GM23248 (cell line): ENCODE measurements at places on chromosomes 4 and X. TPM values are rescaled to one million over a fixed set of nuclear protein-coding genes. Genes with fewer than 3 reads are reported as not detected.

Gene PRKG2
- 4.6 and 7.3 TPM in 2 replicates for total RNA-seq

Gene APEX2
- 7.8 and 8.0 TPM in 2 replicates for total RNA-seq

Gene SULT1E1
- not detected in 2 replicates for total RNA-seq

Gene PLAC8
- not detected in 2 replicates for total RNA-seq

Gene CDKL2
- not detected in 2 replicates for total RNA-seq

Gene TRIM60
- not detected in 2 replicates for total RNA-seq

Gene P2RY8
- total RNA-seq = not detected in 2 replicates

Gene IBSP
- total RNA-seq = not detected in 2 replicates

Gene ARHGEF6
- total RNA-seq = 5.9 and 7.7 TPM in 2 replicates

Gene PABPC1L2B
- not detected in 2 replicates for total RNA-seq

- no peak for DNase-seq
- no peak overlapping the region for H3K4me3 ChIP-seq
- H3K4me1 ChIP-seq = no peaks in the 10 kb centered on the region
- H3K36me3 ChIP-seq = no peaks in the 10 kb centered on the region
These were observed 457.6 kb downstream of the KCTD8 start for GRCh38 chr4:43990963-43991362.

- no peaks in the 10 kb centered on the region for H3K36me3 ChIP-seq
- H3K4me3 ChIP-seq = no peak overlapping the region
These were observed 318.0 kb downstream of the FBXW7 start for GRCh38 chr4:152217896-152218295.

GRCh38 chr4:77798385-77798784, 20.8 kb downstream of the CNOT6L start:
- H3K27me3 ChIP-seq = no peaks in the 10 kb centered on the region
- no peak overlapping the region for H3K4me3 ChIP-seq
- H3K36me3 ChIP-seq = no peaks in the 10 kb centered on the region
- no peak overlapping the region for H3K27ac ChIP-seq
- peaks cover 18% of the 10 kb centered on the region for H3K4me1 ChIP-seq

DNA sequence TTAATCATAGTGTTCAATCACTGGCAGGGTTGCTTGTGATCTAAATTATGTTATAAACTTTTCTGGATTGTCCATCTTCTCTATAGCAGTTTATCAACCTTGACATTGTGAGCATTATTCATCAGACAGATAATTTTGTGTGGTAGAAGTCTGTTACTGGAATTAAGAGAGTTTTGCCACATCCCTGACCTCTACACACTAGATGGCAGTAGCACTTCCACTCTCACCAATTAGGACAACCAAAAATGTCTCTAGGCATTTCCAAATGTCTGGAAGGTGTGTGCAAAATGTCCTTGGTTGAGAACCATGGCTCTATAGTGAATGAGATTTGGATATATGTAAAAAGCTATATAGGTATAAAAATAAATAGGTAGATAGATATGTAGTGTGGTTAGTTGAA, 324.1 kb upstream of the FAM47C start:
- H3K27me3 ChIP-seq = no peaks in the 10 kb centered on the region
- no peaks in the 10 kb centered on the region for H3K4me1 ChIP-seq
- H3K36me3 ChIP-seq = no peaks in the 10 kb centered on the region
- no peak overlapping the region for H3K27ac ChIP-seq
- no peak overlapping the region for H3K4me3 ChIP-seq

DNA sequence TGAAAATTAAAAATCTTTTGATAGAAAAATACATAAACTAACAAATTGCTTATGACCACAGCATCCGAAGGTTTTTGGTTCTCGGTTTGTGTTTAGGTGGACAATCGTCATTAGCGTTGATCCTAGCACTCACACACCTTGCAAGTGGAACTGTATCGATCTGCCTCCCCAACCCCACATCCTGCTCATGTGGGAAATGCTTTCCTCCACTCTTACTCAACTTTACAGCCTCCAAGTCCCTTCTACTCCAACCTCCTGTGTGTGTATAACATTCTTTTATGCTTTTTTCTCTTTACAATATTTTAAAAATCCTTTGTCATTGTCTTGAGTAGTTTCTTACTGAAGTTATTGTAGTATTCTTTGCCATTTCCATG, 15.6 kb upstream of the TMEM131L start:
- H3K27ac ChIP-seq = no peak overlapping the region
- no peak for DNase-seq

- no peak for DNase-seq
- H3K36me3 ChIP-seq = no peaks in the 10 kb centered on the region
- no peaks in the 10 kb centered on the region for H3K27me3 ChIP-seq
- no peak overlapping the region for H3K27ac ChIP-seq
These were observed 41.1 kb upstream of the HS3ST1 start for GRCh38 chr4:11469650-11470437.

GRCh38 chr4:87087420-87087819, 133.0 kb downstream of the KLHL8 start:
- H3K27ac ChIP-seq = no peak overlapping the region
- H3K4me1 ChIP-seq = peaks cover 13% of the 10 kb centered on the region
- H3K4me3 ChIP-seq = no peak overlapping the region
- 0 out of 2 replicates have a peak, but pooled peaks cover 9% of the 10 kb centered on the region for H3K36me3 ChIP-seq
- H3K27me3 ChIP-seq = no peaks in the 10 kb centered on the region

- 0 out of 2 replicates have a peak, but pooled peaks cover 11% of the 10 kb centered on the region for H3K36me3 ChIP-seq
- no peak overlapping the region for H3K27ac ChIP-seq
- peak; percentile 7 for DNase-seq
- H3K4me1 ChIP-seq = peaks cover 18% of the 10 kb centered on the region
- H3K4me3 ChIP-seq = no peak overlapping the region
- H3K27me3 ChIP-seq = no peaks in the 10 kb centered on the region
These were observed 40.4 kb downstream of the CPEB2 start for GRCh38 chr4:15042529-15043167.

GRCh38 chr4:48065587-48066052, 49.0 kb downstream of the NIPAL1 start:
- no peaks in the 10 kb centered on the region for H3K36me3 ChIP-seq
- no peak overlapping the region for H3K4me3 ChIP-seq
- no peak overlapping the region for H3K27ac ChIP-seq
- no peaks in the 10 kb centered on the region for H3K4me1 ChIP-seq
- DNase-seq = no peak
- H3K27me3 ChIP-seq = no peaks in the 10 kb centered on the region

DNA sequence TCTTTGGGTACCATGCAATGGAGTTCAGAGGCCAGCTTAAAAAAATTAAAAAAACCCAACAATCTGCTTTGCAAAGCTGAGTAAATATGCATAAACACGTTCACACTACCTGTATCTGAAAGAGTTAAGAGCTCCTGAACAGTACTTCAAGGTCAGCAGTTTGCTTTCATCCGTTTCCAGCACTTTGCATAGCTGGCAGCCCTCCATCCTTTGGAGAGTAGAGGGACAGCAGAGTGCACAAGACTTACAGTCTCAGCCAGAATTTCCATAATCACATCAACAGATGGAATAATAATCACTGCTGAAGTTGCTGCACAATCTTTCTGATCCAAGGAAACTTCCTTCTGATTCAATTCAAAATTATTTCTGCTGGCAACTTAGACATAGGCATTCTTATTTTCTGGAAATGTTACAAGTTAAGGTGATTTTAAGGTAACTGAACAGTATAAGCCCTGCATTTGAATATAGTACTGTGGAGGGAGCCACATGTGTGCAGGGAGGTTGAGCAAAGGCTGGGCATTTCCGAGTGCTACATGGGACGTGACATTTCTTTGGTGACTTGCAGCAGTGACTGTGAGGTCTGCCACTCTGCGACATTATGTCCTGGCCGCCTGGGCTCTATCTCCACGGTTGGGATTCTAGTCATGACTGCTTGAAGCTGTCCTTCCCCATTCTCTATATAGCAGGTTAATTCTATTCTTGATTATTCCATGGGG, 73.5 kb upstream of the EMCN start:
- no peak overlapping the region for H3K4me3 ChIP-seq
- no peaks in the 10 kb centered on the region for H3K27me3 ChIP-seq
- DNase-seq = no peak
- H3K36me3 ChIP-seq = no peaks in the 10 kb centered on the region
- no peak overlapping the region for H3K27ac ChIP-seq
- no peaks in the 10 kb centered on the region for H3K4me1 ChIP-seq

DNA sequence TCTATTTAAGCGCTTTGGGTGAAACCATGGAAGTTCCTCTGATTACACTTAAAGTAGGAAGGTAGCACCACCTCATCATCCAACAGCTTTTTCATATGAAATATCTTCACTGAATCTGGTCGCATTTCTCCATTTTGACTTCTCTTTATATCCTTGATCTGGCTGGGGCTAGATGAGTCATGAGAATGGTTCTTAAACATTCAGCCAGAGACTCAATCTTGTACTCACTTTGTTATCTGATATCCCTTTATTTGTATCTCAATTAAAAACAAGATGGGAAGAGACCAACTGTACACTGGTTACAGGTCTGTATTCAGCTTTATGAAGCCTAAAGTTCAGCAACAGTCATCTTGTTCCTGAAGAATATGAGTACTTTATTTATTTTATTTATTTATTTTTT, 84.9 kb downstream of the CBLL2 start:
- DNase-seq = no peak
- H3K4me3 ChIP-seq = no peak overlapping the region
- no peak overlapping the region for H3K27ac ChIP-seq
- H3K36me3 ChIP-seq = no peaks in the 10 kb centered on the region
- H3K4me1 ChIP-seq = no peaks in the 10 kb centered on the region

DNA sequence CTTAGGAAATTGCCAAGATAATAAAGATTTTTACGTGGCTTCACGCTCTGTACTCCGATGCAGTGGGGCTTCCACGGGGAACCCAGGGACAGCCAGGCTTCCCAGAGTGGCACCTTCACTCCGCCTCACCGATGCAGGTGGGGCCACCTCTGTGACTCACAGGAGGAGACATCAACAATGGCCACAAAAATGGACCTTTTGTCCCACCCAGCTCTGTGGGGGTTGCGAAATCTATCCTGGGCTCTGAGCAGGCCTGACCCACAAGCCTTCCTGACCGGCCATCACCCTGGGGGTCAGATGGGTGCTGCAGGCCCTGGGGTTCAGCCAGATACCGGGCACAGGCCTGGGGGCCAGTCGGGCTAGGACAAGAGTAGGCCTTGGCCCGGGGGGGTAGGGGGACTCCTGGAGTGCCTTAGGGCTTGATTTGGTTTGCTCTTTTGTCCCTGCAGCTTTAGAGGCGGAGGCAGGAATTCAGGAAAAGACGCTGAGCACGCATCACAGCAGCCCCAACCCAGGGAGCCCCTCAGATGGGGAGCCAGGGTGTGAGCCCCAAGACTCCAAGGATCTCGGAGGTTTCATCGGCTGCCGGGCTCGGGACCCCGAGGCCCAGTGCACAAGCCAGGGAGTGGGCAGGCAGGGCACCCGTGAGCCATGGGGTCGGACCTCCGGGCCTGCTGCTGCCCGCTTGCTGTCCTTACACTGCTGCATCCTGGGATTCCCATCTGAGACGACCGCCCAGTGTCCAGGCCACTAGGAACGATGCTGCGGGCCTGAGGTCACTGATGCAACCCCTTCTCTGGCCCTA, 136.5 kb upstream of the NKX1-1 start:
- H3K36me3 ChIP-seq = no peaks in the 10 kb centered on the region
- no peaks in the 10 kb centered on the region for H3K4me1 ChIP-seq
- no peak overlapping the region for H3K27ac ChIP-seq
- H3K27me3 ChIP-seq = no peaks in the 10 kb centered on the region; the same call in 1 of the 2 replicates
- H3K4me3 ChIP-seq = no peak overlapping the region
- no peak for DNase-seq

DNA sequence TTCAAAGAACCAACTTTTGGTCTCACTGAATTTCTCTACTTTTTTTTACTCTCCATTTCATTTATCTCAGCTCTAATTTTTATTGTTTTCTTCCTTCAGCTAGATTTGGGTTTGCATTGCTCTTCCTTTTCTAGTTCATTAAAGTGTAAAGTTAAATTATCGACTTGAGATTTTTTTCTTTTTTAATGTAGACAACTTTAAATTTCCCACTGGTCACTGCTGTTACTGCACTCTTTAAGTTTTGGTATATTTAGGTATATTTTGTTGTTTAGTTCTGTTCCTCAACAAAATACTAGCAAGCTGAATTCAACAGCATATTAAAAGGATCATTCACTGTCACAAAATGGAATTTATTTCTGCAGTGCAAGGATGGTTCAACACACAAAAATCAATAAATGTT, 572.0 kb upstream of the DIAPH2 start:
- H3K4me3 ChIP-seq = no peak overlapping the region
- DNase-seq = no peak
- H3K27ac ChIP-seq = no peak overlapping the region
- H3K4me1 ChIP-seq = no peaks in the 10 kb centered on the region
- H3K36me3 ChIP-seq = no peaks in the 10 kb centered on the region
- H3K27me3 ChIP-seq = no peaks in the 10 kb centered on the region

GRCh38 chrX:13933352-13933751, 96.3 kb downstream of the GEMIN8 start:
- H3K27me3 ChIP-seq = no peaks in the 10 kb centered on the region
- H3K4me1 ChIP-seq = no peaks in the 10 kb centered on the region
- no peak overlapping the region for H3K4me3 ChIP-seq
- no peak for DNase-seq
- H3K36me3 ChIP-seq = no peaks in the 10 kb centered on the region
- no peak overlapping the region for H3K27ac ChIP-seq

DNA sequence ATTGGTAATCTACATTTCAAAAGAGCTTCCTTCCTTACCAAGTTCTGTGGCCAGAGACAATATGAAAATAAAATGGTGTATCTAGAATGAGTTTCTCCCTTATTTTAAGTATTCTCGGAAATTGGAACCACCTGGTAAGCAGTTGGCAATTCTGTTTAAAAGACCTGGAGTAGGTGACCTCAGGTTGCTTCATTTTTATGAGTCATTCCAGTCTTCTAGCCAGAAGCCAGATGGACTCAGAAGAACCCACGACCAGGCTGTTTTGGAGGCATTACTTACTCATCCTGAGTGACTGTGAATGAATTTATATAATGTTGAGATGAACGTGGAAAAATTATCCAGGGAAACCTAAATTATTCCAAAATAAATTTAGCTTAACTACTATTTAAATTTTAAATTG, 9.1 kb downstream of the BMPR1B start:
- H3K4me1 ChIP-seq = peaks cover 8% of the 10 kb centered on the region; the same call in 1 of the 2 replicates
- DNase-seq = peak; percentile 80
- no peak overlapping the region for H3K4me3 ChIP-seq
- H3K27me3 ChIP-seq = no peaks in the 10 kb centered on the region
- H3K36me3 ChIP-seq = no peaks in the 10 kb centered on the region

DNA sequence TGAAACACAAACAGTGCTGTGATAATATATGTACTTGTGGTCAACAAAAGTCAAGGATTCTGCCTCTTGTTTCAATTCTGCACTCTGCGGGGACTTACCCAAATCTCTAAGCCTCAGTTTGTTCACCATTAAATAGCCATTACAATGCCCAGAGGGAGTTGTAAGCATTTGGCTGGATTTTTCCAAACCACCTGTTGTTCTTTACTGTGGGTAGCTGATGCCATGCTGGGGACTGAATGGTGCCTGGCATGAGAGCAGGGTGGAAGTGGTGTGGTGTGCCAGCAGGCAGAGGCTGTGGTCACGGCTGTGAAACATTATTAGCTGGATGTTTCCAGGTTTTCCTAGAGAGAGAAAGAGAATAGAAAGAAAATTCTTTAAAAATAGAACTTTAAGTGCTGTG, 60.7 kb upstream of the PAK3 start:
- no peak overlapping the region for H3K27ac ChIP-seq
- no peaks in the 10 kb centered on the region for H3K27me3 ChIP-seq
- H3K4me1 ChIP-seq = no peaks in the 10 kb centered on the region
- DNase-seq = no peak

- no peak overlapping the region for H3K27ac ChIP-seq
- H3K36me3 ChIP-seq = no peaks in the 10 kb centered on the region
- H3K4me1 ChIP-seq = no peaks in the 10 kb centered on the region
- H3K27me3 ChIP-seq = no peaks in the 10 kb centered on the region
These were observed 239.5 kb downstream of the KCNIP4 start for GRCh38 chr4:21709031-21709430.

GRCh38 chr4:172155838-172156345, 342.7 kb downstream of the GALNTL6 start:
- no peak overlapping the region for H3K4me3 ChIP-seq
- H3K27me3 ChIP-seq = no peaks in the 10 kb centered on the region
- DNase-seq = no peak
